NCI-H446 (cell line): ENCODE measurements at places on chromosomes 1 and 21.

- no peak for DNase-seq
Measured at GRCh38 chr1:152621993-152622392, 910 bp downstream of the LCE3A start.

DNA sequence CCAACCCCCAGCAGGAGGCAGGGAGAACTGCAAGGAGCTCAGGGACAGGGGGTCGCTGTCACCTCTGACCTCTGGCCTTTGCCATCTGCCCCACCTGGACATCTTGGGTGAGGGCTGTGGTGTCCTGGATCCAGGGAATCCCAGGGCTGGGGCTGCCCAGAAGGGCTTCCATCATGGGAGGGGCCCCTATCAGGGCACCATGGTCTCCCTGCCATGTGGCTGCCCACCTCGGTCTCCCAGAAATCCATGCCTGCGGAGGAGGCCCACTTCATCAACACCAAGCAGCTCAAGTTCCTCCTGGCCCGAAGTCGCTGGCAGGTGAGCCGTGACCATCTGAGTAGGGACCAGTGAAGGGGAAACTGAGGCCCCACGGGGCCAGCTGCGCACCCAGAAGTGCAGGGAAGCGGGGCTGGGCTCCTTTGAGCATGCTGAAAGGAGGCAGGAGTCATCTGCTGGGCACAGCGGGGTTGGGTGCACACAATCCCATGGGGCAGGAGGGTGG lies 36.1 kb downstream of the TRIM11 start:
- no peak for DNase-seq

GRCh38 chr1:194618101-194618500 lies 1431.7 kb upstream of the B3GALT2 start:
- DNase-seq: no peak

DNA sequence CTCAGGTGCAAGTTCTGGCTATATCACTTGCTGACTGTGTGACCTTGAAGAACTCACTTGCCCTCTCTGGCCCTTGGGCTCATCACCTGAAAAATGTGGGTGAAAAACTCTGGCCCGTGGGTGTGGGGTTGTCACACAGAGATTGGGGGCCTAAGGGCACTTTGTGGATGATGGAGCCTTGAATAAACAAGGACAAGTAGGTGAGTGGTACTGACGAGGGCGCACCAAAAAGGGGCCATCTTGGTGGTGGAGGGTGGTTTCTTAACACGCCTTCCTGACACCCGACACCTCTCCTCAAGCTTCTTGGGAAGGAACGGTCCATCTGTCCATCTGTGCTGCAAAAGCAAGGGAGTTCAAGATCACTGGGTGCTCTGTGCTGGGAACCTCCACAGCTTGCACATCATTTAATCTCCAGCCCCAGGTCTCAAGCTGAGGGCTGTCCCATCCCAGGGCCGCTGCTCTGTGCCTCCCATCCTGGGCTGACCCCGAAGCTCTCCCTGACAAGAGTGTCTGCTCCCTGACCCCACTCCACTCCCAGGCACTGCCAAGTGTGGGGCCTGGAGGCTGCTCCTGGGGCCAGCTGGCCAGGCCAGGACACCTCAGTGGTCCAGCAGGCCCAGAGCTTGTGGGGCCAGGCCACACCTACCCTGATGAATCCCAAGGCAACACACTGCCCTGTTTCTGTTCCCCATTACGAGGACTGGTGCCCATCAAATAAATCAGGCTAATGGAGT lies 97.3 kb downstream of the GLIS1 start:
- no peak for DNase-seq

GRCh38 chr1:205493241-205494085 lies 11.0 kb upstream of the CDK18 start:
- peak; percentile 96 for DNase-seq

DNA sequence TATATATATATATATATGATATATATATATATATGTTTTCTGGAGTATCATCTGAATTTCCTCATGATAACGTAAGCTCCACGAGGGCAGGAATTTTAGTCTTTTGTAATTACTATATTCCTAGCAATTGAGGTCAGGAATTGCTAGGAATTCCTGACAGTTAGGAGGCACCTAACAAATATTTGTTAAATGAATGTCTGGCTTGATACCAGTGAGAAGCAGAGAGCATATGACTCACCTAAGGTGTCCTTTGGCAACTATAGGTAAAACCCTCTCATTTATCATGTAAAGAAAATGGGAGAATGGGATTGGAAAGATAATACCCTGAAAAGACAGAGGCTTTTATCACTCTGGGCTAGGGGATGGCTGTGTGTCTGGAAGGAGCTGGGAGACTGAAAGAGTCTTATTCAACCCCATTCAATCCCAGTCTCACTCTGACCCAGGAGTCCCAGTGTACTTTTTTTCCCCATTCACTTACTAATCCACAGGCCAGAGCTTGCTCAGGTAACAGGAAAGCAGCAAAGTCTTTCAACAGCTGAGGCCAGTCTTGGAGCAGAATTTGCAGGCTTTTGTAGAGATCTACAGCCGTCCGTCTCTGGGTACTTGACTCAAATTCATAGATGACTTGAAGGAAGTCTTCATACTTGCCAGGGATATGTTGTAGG lies 71.2 kb downstream of the DAP3 start:
- no peak for DNase-seq

DNA sequence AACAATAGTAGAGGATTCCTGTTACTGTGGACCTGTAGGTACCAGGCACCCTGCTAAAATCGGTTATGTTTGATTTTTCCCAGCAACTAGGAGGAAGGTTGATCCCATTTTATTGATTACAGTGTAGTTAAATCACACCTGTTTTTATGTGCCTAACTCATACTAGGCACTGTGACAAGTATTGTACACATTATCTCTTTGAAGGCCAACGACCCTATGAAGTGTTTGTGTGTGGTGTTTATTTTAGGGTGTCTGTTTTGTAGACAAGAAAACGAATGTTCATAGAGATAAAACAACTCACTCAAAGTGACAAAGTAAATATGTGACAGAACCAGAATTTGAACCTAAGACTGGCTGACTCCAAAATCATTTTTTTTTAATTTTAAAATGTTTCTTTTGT lies 49.5 kb downstream of the FGGY start:
- DNase-seq: no peak

DNA sequence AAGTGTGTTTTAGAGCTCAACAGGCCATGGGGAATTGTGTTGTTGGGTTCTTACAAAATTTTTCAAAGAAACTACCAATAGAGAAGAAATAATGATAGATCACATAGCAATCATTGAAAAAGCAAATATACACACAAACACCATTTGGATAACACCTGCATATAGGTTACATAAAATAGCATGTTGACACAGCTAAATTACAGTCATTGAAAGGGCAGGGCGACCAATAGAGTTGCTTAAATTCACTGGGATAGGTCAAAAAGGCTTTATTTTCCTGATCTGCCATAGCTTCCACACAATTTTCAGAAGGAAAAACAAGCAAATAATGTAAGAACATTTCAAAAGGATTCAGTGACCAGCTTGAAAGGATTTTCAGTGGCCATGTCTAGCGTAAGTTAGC lies 57.9 kb upstream of the FGGY start:
- DNase-seq: no peak

- DNase-seq: peak; percentile 74
Measured at GRCh38 chr1:75233302-75233929, 99.2 kb downstream of the LHX8 start.

- DNase-seq: no peak
Measured at GRCh38 chr1:234169161-234169849, 204.0 kb upstream of the COA6 start.

DNA sequence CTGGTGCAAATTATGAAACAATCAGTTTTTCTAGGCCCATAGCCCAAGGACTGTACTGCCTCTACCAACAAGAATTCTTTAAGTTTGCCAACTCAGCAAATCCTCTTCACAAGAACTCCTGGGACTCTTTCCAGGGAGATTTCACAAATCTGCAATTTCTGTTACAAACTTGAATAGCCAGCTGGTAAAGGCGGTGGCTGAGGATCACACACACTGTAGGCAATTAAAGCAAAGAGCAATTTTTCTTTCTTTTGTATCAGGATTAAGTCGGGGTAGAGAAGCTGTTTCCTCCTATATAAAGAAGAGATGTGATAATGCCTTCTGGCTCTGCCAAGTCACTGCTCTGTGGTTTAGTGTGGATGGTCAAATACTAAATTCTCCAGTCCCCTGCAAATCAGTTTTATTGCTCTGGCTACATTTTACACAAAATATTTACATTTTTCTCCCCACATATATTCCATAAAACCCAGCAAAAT lies 1.7 kb downstream of the ALDH9A1 start:
- DNase-seq: peak; percentile 76

- DNase-seq: no peak
Measured at GRCh38 chr1:41919131-41919530, 409 bp upstream of the HIVEP3 start.

- no peak for DNase-seq
Measured at GRCh38 chr21:39638281-39638680, 25.5 kb downstream of the B3GALT5 start.

DNA sequence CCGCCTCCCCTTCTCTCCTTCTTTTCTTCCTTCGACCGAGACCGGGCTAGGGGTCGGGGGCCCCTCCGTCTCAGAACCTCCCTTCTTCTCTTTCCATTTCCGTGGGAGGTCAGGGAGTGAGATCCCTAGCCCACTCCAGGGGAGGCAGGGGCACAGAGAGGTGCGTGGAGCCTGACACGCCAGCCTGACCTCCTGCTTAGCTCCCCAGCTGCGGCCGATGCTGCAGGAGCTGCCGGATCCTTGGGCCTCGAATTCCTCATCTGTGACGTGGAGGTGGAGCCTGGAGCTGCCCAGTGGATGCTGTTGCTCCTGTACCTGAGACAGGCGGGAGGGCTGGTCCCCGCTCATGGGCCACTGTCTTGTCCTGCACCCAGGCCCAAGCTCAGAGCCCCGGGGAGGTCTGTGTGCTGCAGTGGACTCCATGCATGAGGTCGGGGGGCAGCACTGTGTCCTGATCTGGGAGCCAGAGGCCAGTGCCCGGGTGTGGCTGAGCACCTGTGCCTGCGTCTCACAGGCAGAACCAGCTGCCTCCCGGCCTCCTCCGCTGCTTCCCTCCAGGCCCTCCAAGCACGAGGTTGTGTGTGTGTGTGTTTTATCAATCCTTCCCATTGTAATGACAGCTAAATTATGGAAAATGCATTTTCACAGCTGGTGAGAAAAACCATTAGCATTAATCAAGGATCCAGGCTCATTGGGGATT lies 55.3 kb upstream of the TTC34 start:
- DNase-seq: no peak

DNA sequence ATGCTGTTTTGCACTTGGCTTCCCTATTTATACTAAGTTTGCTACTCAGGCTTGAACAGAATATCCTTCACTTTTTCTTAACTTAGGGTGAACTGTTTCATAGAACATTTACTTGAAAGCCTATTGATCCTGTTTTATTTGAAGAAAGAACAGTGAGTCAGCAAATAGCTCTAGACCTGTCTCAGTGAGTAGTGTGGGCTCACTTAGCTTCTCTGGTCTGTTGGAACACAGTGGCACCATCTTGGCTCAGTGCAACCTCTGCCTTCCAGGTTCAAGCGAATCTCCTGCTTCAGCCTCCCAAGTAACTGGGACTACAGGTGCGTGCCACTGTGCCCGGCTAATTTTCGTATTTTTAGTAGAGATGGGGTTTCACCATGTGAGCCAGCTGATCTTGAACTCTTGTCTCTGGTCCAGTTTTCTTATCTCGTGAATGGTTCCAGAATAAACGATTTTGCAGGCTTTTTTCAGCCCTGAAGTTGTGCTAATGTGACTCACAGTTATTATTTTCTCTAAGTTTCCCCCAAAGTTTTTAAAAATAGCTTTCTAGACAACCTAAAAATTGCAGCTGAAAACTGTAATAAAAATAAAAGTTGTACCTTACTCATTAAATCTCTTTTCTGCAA lies 76.8 kb downstream of the KIF1B start:
- DNase-seq: no peak

DNA sequence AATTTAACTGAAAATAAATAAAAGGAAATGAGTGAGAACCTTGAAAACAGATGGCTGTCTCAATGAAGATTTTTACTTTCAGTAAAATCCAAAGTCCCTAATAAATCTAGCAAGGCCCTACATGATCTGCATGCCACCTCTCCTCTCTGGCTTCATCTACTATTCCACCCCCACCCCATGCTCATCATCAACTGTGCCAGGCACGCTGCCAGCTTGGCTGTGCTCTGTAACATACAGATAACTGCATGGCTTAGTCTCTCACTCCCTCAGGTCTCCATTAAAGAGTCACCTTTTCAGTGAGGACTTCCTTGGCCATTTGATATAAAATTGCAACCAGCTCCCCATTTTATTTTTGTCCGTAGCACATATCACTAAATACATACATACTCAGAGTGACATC lies 26.7 kb downstream of the RGSL1 start:
- DNase-seq: no peak

DNA sequence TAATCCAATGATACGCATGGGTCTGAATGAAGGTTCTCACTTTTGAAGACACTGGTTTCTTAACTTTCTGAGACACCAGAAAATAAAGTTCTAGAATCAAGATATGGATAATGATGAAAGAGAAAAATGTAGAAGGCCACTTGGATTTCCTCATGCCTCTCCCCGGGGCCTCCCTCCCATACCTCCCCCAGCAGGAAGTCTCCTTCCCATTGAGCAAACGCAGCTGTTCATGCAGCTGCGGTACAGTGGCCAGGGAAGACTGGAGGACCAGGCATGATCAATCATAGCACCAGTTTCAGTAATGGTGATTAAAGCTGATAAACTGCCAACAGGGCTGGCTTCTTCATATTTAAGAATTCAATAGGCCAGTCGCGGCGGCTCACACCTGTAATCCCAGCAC lies 10.9 kb upstream of the UBR4 start:
- DNase-seq: no peak

GRCh38 chr1:82921759-82922158 lies 1077.2 kb downstream of the TTLL7 start:
- DNase-seq: no peak

GRCh38 chr1:199856216-199856780 lies 171.2 kb upstream of the NR5A2 start:
- no peak for DNase-seq
